NCI-H2107 (cell line): ENCODE measurements at places on chromosomes 2 and 18.

- no peak for DNase-seq
Observed at GRCh38 chr2:120066800-120067547, 54.1 kb downstream of the EPB41L5 start.

GRCh38 chr2:30272761-30273573 lies 41.6 kb downstream of the LBH start:
- DNase-seq: no peak

GRCh38 chr18:75896865-75897264 lies 469.4 kb upstream of the SMIM21 start:
- DNase-seq: peak; percentile 58

DNA sequence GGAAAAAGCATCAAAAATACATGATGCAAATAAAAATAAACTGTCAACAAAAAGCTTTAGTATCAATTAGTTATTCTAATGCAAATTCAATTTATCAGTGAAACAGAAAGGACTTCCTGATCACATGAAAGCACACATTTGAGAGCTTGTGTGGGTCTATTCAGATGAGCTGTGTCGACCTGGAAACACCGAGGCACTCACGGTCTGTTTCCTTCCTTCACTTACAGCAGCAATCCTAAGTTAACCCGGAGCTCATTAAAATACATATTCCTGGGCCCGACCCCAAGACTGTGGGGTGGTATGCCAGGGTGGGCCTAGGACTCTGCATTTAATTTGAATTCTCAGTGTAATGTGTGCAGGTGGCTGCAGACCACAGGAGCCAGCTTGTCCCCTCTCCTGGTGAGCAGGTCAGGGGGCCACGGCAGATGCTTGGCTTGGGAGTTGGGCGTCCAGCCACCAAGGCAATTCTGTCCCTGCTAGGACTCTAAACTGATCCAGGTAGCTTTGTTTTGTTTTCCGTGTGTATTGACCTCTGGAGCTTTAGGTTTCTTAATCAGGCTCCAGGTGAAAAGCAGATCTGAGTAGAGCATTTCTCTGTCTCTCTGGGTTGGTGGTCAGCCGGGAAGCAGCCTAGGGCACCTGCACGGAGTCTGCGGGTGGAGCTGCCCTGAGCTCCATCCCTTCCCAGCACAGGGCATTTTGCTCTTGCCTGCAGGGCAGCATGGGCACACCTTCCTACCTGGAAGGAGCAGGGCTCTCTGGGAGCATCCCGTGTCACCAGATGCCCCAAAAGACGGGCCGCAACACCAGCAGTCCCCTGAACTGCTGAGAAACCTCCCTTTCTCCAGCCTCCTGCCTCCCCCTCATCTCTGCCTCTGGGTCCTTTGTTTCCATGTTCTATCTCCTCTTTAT lies 9.0 kb downstream of the MBP start:
- no peak for DNase-seq

- no peak for DNase-seq
Observed at GRCh38 chr2:84849271-84849952, 31.5 kb downstream of the TRABD2A start.

- DNase-seq: no peak
Observed at GRCh38 chr18:27500531-27500930, 315.4 kb upstream of the CHST9 start.

DNA sequence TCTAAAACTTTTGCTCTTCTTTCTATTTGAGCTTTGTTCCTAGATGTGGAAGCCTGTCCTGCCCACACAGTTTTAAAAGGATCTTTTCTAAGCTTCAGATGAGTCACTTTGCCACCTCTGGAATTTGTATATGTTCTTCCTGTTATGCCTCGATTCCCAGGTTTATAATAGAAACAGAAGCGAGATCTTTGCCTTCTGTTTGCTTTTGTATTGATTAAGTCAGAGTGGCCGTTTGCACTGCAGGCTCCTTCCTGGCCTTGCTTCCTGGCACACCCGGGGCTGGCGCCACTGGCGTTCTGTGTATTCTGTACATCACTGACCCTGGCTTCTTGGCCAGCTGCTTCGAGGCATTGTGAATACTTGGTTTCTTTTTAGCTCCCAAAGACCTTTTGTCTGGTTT lies 91.8 kb downstream of the MTCL1 start:
- DNase-seq: no peak

GRCh38 chr2:7405861-7406715 lies 488.9 kb downstream of the RNF144A start:
- no peak for DNase-seq

DNA sequence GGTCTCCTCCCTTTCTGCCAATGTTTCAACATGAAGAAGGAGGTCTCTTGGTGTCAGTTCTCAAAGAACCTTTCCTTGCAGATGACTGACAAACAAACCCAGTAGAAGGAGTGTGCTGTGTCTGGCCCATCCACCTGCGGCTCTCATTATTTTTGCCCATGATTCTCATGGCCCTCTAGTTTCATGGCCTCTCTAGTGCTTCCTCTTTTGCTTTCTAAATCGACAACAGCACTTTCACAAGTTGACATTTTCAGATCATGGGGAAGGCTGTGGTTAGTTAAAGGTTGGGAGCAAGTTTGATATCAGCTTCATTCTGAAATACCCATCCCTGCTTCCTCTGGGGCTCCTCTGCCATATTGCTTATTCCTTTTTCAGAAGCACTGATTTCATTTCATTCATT lies 805.2 kb downstream of the SLC4A3 start:
- DNase-seq: no peak

- DNase-seq: no peak
Observed at GRCh38 chr2:221102896-221103688, 469.0 kb downstream of the EPHA4 start.

DNA sequence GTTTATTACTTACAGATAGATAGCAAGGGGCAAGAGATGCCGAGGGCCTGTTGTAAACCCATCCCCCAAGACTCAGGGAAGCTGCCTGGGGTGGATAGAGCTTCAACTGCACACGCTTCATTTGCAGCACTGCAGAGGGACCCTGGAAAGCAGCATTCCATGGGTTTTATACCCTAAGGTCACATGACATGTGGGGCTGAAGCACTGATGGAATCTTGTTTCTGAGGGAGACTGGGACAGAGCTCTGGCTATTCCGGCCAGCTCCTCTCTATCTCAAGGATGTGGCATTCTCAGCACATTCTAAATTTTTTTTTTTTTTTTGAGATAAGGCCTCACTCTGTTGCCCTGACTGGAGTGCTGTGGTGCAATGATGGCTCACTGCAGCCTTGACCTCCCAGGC lies 300.1 kb downstream of the MYCN start:
- no peak for DNase-seq

DNA sequence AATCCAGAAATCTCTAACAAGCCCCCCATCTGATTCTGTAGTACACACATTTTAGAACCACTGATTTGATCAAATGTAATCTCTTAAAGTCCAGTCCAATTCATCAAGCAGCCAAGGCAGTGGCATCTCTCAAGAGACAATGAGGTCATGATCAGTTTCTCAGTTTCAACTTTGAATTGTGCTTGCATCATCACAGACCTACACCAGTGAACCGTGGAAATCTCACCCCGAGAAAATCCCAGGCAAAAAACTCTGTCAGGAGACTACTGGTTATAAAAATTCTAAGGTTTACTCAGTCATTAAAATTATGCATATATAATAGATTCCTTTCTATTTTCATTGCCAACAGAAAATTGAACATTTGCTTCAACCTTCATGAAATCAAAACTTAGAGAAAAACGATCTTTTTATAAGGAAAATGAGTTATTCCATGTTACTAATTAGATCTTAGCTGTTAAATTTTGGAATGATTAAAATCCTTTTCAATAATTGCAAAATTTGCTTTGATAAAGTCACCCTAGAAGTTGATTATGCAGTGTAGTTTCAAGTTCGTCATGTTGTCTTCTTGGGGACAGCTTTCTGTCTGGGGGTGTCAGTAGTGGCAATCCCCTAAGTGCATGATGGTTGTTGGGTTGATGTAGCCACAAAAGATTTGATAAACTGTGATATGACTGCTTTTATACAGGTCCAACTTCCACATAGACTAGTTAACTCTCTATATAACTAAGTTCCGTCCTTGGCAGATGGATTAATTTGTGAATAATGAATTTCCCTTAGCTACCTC lies 235.0 kb downstream of the CAMKMT start:
- no peak for DNase-seq

GRCh38 chr2:164213916-164214315 lies 407.4 kb downstream of the GRB14 start:
- DNase-seq: no peak

GRCh38 chr2:56184500-56185011 lies 766 bp downstream of the CCDC85A start:
- no peak for DNase-seq

- DNase-seq: no peak
Observed at GRCh38 chr18:777021-777420, 35.0 kb downstream of the YES1 start.

GRCh38 chr2:43387092-43388062 lies 161.0 kb upstream of the ZFP36L2 start:
- DNase-seq: no peak

- DNase-seq: no peak
Observed at GRCh38 chr2:216017365-216017764, 4.0 kb upstream of the MREG start.

GRCh38 chr2:219636144-219636915 lies 8.9 kb downstream of the SLC4A3 start:
- no peak for DNase-seq

DNA sequence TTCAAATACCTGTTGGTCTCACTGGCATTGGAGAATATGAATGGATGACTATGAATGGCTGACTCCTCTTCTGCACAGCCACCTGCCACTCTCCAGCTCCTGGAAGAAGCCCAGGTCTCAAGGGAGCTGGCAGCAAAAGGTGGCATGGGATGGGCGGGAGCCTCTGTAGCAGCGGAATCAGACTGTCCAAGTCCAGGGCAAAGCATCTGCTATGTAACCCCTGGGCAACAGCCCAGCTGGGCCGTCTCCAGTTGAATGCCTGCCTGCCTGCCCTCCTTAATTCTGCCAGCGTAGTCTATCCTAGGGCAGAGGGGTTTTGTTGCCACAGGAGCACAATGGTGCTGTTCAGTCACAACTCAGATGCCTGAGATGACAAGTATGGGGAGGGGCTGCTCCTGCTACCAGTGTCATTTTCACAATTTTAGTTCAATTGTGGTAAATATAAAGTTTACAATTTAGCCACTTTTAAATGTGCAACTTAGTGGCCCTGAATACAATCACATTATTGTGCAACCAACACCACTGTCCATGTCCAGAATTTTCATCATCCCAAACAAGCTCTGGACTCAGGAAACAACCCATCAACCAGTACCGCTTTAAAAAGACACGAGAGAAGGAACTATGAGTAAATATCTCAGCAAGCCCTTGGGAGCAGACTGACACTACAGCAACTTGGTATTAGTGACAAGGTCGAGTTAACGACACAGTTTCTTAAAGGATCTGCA lies 115.2 kb downstream of the MYO5B start:
- DNase-seq: peak; percentile 21

DNA sequence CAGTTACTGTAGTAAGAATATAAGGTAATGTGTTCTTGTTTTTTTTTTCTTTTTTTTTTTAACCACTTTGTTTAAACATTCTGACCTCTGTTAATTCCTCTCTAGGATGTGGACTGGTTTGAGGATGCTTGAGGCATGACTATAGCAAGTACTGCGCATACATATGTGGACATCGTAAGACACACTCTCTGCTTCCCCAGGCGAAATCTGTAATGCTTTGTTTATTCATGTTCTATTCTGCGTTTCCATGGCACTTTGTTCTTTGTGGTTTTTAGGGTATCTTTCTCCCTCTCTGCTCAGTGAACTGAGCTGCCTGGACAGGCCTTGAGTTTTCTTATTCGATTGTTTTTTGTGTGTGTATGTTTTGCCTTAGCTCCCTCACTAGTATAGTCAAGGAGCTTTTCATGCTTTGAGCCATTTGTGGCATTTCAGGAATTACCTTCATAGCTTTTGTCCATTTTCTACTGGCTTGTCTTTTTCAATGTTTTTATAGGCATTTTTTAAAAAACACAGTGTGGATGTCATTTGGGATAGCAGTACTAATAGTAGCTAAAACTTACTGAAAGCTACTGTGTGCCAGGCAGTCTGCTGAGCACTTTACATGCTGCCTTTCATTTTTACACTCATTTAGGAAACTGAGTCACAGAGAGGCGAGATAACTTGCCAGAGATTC lies 1.9 kb upstream of the SH3BP4 start:
- no peak for DNase-seq

- DNase-seq: peak; percentile 74
Observed at GRCh38 chr2:86035883-86036668, 69.6 kb downstream of the POLR1A start.

DNA sequence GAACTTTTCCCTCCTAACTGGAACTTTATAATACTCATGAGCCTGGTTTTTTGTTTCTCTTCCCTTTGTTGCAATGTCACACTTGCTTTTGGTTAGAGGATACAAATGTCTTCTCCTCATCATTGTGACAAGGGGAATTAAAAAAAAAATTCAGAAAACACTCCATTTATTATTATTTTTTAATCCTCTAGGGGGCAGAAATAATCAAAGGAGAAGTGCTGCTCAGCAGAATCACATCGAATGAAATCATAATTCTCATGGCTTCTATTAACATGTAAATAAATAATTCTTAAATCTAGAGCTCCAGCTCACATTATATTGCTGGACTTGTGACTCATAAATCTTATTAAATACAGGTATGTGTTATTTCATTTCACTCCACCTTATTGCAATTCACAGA lies 273.8 kb downstream of the TRIB2 start:
- DNase-seq: no peak

DNA sequence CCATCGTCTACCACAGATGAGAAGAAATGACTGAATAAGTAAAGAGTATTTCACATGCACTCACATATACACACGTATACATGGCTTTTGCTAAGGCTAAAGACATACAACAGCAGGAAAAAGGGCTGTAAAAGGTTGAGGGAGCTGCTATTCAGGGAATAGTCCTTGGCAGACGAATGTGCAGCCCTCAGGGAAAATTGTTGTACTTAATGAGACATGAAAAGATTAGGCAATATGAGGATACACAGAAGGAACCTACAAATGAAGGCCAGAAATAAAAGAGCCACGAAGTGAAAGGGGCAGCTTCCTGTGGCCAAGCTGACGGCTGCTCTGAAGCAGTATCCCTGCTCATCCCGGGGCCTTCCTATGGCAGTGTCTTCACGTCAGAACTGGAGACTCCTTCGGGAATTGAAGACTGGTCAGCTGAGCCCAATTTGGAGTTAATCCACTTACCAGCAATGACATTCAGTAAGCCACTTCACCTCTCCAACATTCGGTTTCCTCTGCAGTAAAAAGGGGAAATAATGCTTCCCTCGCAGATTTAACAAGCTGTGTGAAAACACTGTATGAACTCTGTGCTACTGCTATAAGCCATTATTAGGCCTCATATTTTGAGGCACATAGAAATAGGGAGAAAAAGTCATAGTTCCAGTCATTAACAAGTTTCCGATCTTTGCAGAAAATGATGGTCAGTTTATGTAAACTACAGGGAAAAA lies 221.8 kb downstream of the STK39 start:
- no peak for DNase-seq

DNA sequence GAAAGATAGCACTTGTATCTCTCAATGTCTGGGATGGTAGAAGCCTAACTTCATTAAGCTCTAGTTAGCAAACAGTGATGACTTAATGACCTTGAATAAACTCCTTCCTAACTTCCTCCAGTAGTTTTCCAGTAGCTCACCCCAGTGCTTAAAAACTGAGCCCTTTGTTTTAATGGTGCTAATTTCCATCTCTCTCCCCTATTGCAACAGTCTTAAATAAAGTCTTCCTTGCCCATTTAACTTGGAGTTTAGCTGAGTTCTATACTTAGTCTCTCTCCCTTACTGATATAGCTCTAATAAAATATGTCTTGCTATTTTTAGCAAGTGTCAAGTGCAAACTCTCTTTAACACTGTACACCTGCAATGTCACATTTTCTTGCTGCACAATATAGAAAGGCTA lies 267.0 kb downstream of the CCDC85A start:
- no peak for DNase-seq
